Stimulated activated CD8-positive, alpha-beta memory T cell treated with anti-CD3 and anti-CD28 coated beads, Interleukin-7, amount 100 ng/mL, for 1 hour (primary cell): ENCODE measurements at places on chromosomes 6 and 20.

GRCh38 chr20:44970243-44970757 lies 4.0 kb downstream of the STK4 start:
- DNase-seq, result no peak

DNA sequence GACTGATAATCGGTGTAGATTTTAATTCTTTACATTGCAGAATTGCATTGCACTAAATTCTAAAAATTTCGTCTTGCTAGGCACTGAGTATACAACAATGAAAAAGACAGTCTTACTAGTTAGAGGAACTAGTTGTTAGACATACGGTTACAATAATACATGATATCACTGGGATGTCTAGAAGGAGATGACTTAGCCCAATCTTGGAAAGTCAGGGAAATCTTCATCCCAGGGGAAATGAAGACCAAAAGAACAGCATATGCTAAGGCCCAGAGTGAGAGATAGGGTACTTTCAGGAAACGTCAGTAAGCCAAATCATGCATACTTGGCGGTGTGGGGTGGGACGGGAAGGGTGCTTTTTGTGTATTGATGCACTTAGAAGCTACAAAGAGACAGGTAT lies 901 bp downstream of the CEP57L1 start:
- DNase-seq, result no peak

GRCh38 chr6:89281779-89282246 lies 33.3 kb downstream of the GABRR2 start:
- no peak for DNase-seq

DNA sequence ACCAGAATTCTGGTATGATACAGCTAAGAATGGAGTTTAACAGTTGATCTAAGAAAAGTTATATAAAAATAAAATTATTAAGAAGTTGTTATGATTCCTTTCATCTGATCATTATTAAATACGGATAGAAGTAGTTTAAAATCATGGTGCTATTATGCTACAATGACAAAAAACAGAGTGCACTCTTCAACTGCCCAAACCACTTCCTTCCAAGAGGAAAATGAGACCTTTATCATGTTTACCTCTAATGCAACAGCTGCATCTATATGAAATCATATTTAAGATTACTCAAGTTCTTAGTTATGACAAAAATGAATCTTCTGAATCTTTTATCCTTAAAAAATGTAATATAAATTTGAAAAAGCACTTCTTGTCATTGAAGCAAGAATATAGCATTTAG lies 31.2 kb downstream of the HACE1 start:
- no peak for DNase-seq

DNA sequence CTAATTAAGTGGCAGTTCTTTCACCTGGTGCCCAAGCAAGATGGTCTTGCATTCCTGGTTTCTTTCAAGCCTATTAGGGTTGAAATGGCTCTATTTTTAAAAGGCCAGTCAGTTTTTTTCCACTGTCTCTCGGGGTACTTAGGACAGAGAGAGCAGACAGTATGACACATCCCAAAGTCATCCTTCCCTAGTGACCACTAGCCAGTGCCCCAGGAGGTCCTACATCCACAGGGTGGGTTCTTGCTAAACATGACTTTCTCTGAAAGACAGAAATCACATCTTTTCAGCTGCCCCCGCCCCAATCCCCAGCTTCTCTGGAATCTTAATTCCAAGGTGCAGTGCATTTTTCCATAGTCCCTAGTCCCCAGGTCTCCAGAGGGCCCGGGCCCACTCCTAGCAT lies 192.4 kb downstream of the SLC24A3 start:
- DNase-seq, result no peak

DNA sequence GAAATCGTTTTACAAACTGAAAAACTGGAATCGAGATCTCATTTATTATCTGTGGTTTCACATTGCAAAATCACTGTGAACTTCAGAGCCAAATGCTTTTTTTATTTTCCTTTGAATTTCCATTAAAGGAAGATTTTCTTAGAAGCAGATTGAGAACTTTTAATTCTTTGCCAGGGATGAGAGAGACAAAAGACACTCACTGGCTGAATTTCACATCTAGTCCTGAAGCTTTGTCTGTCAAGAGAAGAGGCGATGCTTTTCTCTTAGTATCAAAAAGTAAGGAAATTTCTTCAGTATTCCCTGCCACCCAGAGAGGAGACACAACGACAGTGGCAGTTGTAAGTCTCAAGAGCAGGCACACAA lies 141.8 kb downstream of the TMEM200A start:
- no peak for DNase-seq

DNA sequence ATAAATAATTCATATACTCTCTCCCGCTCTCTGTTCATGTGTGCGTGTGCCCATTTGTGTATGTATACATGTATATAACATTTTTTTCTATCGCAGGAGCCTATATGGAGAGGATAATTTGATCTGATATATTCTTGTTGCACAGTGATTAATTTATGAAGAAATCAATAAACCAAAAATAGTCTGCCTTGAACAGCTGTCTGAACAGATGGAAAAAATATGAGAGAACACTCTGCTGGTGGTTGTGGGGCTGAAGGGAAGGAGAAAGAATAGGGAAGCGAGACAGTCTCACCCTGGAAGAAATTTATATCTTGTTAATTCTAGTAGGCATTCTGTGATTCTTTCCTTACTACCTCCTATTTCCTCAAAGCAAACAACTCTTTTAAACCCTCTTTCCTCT lies 96.6 kb upstream of the B3GAT2 start:
- no peak for DNase-seq

- DNase-seq, result no peak
These were observed 176.5 kb downstream of the OGFRL1 start for GRCh38 chr6:71465096-71465495.

DNA sequence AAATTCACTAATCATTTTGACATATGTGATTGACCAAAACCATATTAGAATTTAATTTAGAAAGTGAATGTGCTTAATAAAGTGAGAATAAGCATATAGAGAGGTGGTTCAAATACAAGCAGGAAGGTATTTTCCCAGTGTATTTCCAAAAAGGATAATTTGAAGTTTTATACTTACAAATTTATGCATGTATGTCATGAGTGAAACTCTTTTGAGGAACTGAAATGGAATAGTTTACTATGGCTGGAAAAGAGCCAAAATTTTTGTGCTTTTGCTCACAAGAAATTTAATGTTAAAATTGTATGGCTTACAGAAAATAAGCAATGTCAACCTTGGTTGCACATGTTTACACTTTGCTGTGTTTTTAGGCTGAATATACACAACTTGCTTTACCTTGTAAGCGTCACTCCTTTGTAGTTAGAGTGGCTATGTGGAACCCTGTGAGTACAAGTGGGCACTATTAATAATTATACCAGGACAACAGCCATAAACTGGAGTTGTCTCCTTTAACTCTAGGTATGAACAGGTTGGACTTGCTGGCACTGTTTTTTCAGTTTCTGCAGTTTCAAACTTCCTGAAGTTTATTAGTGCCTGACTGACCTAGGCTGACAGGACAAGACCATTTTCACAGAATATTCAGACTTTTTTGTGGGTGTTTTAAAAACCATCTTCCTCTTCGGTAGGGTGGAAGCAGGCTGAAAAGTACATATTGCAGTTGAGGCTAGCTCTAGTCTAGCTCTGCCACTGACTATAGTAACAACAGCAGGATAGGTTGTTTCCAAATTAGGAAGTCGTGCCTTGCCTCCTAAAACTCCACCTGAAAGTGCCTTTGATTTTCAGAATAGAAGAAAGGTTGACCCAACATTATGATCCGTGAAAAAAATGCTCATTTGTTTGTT lies 6.0 kb downstream of the AFDN start:
- DNase-seq, result no peak

DNA sequence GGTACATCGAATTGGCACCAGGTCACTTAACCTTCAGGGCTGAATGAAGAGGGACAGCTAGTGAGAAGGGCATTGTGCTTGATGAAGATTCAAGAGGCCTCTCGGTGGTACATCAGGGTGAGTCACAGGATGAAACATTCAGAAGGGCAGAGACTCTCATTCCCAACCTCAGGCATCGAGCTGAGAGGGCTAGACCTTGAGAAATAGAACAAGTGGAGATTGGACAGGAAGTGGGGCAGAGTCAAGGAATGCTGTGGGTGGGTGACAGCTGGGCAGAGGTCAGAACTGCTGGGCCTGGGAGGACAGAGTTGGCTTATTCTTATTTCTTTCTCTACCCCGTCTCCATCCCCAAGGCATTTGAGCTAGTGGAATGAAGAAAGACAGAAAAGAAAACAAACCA lies 126.0 kb downstream of the SCML4 start:
- no peak for DNase-seq
